Stimulated activated CD8-positive, alpha-beta memory T cell treated with anti-CD3 and anti-CD28 coated beads, Interleukin-4, amount 100 ng/mL, for 4 hours (primary cell): ENCODE measurements at places on chromosomes 2 and 18.
A peak's percentile ranks its signal among the peaks of the same experiment; 100 is the strongest.

- no peak for DNase-seq
These were observed 402.8 kb downstream of the TXNL1 start for GRCh38 chr18:56235481-56236013.

- DNase-seq, result no peak
These were observed 42.8 kb downstream of the SLC9A4 start for GRCh38 chr2:102515851-102516250.

- no peak for DNase-seq
These were observed 23.4 kb downstream of the MYO7B start for GRCh38 chr2:127558911-127559310.

GRCh38 chr2:151775057-151775740 is 40.9 kb upstream of the NEB start:
- DNase-seq, result no peak

GRCh38 chr2:154555710-154556109 is 142.8 kb upstream of the KCNJ3 start:
- DNase-seq, result no peak

DNA sequence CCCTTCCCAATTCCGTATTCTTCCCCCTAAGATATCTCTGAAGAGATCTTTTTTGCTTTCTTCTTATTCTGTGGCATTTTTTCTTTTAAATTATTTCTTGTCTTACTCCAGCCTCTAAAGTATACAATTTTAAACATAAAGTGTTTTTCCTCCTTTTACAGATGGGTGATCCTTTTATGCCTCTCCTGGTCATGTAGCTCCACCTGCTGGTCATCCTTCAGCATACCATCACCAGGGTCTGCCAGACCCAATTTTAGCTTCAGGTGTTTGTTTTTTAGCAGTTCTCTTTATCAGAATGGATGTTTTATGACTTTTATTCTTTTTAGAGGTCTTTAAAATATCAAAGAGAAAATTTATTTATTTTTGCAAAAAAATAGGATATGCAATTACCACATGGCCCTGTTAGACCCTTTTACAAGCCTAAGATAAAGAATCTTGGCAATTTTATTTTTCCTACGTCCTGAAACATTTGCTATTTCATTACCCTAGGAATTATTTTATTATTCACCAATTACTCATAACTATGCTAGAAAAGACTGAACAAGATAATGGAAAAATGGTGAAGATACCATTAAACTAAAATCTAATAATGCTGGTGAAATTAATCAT is 55.5 kb downstream of the PIGN start:
- peak; percentile 19 for DNase-seq
